Activated CD8-positive, alpha-beta memory T cell treated with anti-CD3 and anti-CD28 coated beads, Interleukin-2, amount 10 ng/mL, durations not matched to agents 7 days and 5 days (primary cell): ENCODE measurements at places on chromosomes 1 and 21. TPM values are rescaled to one million over a fixed set of nuclear protein-coding genes. Genes with fewer than 3 reads are reported as not detected.

DNA sequence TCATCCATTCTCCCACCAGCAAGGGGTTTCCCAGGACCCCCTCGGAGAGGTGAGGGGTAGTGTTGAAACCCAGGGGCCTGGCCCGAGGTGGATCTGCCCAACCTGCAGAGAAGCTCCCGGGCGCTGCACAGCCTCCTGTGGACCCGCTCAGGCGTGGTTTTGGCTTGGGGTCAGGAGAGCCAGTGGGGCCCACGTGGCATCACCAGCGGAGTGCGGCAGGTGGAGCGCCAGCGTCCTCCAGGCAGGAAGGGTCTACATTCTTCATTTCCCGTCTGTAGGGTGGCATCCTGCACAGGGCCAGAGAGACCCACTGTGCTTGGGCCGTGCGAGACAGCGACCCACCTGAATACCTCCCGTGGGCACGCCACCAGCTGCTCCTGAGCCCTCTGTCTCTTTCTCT lies 135.2 kb downstream of the NPHP4 start:
- no peak for DNase-seq

Gene DCDC2B
- not detected for total RNA-seq

DNA sequence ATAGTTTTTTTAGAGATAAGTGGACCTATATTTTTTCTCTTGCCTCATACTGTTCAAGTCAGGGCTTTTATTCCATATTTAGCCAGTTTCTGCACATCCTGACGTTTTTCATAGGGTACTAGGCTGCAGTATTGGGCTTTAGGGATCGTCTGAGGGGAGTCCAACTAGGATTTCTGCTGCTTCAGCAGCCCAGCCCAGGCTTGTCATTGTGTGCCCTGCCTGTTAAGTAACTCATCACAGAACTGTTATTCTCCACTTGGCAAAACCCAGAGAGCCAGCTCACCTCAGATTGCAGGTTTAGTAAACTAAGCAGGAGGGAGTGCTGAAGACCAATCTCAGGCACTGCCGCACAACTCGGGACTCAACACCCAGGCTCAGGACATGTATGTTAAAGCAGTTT lies 2.8 kb downstream of the GALNT2 start:
- DNase-seq = no peak

- no peak for DNase-seq
Observed at GRCh38 chr1:155850345-155850744, 6.7 kb downstream of the GON4L start.

GRCh38 chr1:39596163-39596562 lies 19.6 kb upstream of the PABPC4 start:
- DNase-seq = no peak

- DNase-seq = no peak
Observed at GRCh38 chr1:50812346-50812745, 147.7 kb downstream of the FAF1 start.

Gene LCE1C
- total RNA-seq = not detected

GRCh38 chr1:18734001-18734400 lies 103.4 kb downstream of the PAX7 start:
- no peak for DNase-seq

- DNase-seq = no peak
Observed at GRCh38 chr1:42128499-42128898, 24.7 kb upstream of the GUCA2B start.

GRCh38 chr1:225657462-225657989 lies 4.6 kb upstream of the ENAH start:
- no peak for DNase-seq
